ENCODE measurements at places on chromosomes 12 and 14.

DNA sequence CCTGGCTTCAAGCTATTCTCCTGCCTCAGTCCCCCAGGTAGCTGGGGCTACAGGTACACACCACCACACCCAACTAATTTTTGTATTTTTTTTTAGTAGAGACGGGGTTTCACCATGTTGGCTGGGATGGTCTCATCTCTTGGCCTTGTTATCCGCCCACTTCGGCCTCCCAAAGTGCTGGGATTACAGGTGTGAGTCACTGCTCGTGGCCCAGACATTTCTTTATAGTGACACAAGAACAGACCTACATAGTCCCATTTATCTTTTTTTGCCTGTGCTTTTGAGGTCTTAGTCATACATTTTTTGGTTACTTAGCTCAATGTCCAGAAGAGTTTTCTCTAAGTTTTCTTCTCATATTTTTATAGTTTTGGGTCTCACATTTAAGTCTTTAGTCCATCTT, 247.4 kb downstream of the SYT10 start:
- no peak for DNase-seq

GRCh38 chr12:51620448-51620847, 29.4 kb downstream of the SCN8A start:
- no peak for DNase-seq

DNA sequence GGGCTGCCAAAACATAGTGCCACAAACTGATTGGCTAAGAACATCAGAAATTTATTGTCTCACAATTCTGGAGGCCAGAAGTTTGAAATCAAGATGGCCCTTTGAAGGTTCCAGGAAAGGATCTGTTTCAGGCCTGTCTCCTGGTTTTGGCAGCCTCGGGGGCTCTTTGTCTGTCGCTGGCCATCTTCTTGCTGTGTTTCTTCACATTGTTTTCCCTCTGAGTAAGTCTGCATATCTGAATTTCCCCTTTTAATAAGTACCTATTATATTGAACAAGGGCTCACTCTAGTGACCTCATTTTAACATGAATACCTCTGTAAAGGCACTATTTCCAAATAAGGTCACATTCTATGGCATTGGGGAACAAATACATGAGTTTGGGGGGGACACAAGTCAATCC, 467.1 kb upstream of the MGAT4C start:
- no peak for DNase-seq

GRCh38 chr14:77761205-77761931, 412 bp upstream of the SNW1 start:
- peak; percentile 84 for DNase-seq

- peak; percentile 5 for DNase-seq
Observed at GRCh38 chr14:29548948-29549370, 378.7 kb downstream of the PRKD1 start.

DNA sequence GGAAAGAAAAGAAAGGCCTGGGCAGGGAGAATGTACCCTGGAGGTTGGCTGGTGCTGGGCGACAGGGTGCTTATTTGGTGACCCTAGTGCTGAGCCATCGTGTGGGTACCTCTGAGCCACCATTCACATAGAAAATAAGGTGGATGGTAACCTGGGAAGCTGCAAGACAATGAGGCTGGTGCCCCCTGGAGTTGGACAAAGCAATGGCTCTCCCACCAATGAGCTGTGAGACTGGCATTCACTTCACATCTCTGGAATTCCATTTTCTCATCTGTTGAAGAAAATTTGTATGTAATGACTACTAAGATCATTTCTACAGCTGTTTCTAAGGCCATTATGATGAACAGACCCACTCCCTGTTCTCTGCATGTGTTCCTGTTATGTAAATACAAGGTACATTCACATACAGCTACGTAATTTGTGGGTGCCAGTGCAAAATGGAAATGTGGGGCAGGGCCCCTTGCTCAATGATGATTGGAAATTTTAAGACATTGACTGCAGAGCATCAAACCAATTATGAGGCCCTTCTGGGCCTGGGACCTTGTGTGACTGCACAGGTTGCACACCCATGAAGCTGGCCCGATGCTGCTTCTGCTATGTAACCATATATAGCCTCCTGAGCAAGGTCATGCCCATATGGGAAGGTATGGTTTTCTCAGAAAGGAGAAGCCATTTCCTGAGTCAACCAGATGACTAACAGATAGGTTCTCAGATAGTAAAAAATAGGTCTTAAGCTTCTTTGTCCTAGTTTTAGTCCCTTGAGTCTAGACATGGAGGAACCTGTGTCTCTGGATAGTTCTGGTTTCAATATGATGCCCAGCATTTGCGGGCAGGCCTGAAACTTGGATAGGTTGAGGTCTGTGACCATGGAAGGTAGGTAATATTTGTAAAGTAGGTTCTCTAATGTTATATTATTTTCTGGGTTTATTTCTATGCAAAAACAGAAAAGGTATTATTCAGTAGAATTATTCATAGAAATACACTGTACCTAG, 63.4 kb upstream of the IGF1 start:
- DNase-seq, result no peak

DNA sequence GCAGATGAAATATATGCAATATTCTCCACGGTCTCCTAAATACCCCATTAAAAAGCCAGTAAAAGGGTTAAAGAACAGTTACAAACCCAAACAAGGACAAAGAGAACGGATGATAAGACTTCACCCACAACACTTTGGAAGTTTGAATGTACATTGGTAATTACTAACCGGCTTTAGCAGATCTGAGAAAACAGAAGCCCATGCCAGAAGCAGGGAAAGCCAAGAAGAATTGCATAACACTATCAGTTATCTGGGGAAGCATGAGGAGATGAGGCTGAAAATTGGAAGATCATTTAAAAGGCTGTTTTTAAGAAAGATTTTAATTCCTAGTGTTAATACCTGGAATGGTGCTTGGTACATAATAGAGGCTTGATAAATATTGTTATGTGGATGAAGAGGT, 55.6 kb upstream of the MYBPC1 start:
- no peak for DNase-seq

DNA sequence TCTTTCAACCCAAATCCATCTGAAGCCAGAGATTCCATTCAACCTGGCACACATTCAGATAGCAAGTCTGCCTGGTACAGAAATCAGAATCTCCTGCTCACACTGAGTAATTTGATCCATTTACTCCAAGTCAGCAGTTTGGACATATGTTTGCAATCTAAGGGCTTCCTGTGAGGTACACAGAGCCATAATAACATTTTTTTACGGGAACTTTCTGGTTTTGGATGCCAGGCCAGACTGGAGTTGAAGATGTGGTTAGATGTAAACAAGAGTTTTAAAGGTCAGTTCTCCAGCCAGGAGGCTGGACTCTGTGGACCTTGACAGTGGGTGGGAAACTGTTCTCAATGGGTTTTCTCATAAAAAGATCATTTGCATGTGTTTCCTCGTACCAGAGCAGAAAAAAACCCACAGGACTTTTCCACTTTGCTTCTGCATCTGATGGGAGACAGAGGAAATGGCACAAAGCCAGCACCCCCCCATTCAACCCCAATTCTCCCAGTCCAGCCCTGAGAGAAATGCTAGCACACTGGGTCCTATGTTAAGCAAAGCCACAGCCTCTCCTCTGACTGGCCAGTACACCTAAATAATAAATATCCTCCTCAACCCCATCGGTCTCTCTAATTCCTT, 17.7 kb upstream of the TSPAN11 start:
- DNase-seq, result no peak

DNA sequence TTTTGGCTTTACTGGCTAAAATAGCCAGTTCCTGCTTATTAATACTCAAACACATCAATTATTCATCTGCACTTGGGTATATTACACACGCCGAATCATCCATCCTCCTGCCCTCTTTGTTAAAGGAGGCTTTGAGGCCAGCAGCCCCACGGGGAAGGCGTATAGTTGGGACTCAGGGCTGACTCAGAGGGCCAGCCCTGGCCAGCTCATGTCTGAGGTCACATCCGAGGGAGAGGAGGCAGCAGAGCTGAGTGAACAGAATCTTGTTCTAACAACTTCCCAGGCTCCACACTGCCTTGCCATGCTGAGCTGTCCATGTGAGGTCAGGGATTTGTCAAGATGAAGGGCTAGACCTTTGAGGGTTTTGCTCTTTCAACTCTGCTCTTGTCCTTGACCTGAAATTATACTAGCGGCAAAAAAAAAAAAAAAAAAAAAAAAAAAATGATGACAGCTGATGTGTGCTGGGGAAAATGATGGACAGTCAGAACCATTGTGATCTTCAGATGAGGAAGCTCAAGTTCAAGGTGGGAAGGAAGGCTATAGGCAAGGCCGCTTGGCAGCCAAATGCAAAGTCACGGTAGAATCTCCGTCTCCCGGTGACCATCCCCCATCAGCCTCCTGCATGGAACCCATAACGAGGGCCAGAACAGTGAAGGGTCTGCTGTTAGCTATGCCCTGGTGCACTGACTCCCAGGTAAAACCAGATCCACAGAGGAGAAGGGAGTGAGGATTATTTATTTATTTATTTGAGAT, 12.5 kb upstream of the MARK3 start:
- DNase-seq, result no peak

GRCh38 chr12:96886998-96887677, 19.9 kb upstream of the NEDD1 start:
- DNase-seq, result no peak

- DNase-seq, result peak; percentile 45
Observed at GRCh38 chr12:122934722-122935121, 31.5 kb downstream of the ABCB9 start.

DNA sequence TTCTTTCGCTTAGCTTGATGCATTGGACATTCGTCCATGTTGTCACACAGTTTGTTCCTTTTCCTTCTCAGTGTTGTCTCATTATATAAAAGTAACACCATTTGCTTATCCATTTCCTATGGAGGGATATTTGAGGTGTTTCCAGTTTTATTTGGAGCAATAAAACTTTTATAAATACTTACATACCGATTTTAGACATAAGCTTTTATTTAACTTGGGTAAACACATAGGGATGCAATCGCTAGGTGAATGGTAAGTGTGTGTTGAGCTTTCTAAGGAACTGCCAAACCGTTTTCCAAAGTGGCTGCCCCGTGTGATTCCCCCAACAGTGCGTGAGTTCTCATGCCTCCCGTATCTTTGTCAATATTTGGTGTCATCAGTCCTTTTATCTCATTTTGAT, 95.2 kb upstream of the DYNC1H1 start:
- DNase-seq, result no peak

- no peak for DNase-seq
Observed at GRCh38 chr14:22271838-22272799, 316.9 kb downstream of the DAD1 start.

GRCh38 chr14:32230695-32231280, 27.7 kb upstream of the RNU6-8 start:
- DNase-seq, result no peak

DNA sequence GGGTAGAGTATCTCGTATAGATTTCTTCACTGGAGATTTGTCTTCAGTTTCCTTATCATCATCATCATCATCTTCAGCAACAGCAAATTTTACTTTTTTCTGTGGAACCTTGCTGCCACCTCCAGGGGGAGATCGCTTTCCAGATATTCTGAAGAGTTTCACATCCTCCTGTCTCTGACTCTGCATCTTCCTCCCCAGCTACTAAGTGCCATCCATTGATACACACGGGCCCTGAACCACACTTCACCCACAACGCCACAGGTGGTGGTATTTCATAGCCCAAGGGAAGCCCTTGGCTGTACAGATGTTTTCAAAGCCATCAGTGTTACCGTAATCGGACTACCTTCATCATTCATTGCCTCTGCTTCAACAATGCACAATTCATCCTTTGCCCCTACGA, 82.2 kb downstream of the PPP2R5C start:
- DNase-seq, result peak; percentile 69
